ENCODE measurements at places on chromosomes 7 and 10.

DNA sequence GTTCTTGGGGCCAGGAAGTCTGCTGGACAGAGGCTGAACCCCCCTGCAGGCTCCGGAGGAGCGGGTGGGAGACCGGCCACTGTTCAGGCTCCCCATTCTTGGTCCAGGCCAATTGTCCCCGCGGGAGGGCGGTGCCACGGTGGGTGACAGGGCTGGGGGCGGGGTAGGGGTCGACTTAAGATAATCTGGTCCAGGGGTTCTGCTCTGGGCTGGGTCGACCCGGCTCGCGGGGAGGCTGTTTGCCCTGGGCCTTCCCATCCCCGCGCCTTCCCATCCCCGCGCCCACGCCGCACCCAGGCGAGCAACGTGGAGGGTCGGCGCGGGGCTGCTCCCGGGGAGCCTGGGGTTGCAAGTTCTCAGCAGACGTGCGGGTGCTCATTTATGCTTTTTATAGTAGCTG is 7.3 kb upstream of the GLRX3 start:
- no peak for DNase-seq

DNA sequence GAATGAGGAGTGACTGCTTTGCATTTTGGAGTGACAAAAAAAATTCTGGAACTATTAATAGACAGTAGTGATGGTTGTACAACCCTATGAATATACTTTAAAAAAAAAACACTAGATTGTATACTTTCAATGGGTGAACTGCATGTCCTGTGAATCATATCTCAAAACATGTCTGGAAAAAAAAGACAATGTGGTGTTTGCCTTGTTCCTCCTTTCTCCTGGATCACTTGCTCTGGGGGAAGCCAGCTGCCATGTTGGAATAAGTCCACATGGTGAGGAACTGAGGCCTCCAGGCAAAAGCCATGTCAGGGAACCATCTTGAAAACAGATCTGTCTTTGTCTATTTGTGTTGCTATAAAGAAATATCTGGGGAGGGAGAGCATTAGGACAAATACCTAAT is 39.5 kb upstream of the YAE1 start:
- DNase-seq: no peak

GRCh38 chr10:6040205-6040604 is 22.0 kb downstream of the IL2RA start:
- no peak for DNase-seq

DNA sequence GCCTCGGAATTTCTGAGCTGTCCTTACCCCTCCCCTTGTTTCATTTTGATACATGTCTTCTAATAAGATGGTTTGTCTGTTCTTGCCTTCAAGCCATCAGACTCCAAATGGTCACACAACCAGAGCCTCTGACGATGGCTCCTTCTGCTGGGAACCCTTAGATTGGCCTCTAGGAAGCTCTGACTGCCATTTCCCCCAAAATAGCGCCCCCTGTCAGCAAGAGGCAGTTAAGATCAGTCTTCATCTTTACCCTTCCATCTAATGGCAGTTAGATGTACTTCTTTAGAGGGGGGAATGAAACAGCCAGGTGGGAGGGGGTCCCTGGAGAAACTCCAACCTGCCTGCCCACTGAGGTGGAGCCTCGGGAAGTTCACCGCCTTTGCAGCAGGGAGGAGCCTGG is 85.8 kb upstream of the GPR22 start:
- no peak for DNase-seq

DNA sequence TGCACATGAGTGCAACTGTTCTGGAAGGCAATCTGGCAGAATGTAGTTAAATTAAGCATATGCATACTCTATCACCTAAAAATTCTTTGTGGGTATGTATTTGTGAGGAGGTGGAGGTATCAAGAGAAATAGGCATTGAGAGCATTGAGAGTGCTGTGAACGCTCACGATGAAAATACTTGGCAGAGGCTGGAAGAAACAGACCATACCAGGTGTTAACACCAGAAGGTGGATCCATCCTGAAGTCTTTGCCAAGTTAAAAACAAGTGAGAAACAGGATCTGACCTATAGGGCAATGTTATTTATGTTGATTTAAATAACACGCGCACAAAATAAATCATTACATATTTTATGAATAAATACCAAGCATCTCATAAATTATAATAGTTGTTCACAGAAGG is 311.6 kb downstream of the PCLO start:
- no peak for DNase-seq

DNA sequence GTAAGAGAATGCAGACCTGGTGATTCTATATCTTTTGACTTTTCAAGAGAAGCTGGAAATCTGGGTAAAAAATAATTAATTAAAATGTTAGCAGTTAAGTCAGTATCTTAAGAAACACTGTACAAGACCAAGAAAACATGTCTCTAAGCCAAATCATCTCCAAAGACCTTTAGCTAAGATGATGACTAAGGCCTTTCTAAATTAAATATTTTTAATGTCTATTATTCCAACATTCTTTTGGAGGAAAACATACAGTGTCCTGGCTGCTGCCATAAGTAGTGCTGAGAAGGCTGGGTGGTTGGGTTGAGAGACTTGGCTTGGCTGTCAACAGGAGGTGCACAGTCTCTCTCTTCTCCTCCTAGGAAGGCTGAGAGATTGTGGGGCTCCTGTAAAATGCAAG is 20.3 kb downstream of the STARD3NL start:
- no peak for DNase-seq

- DNase-seq: no peak
These were observed 76.4 kb downstream of the CRPPA start for GRCh38 chr7:16344927-16345326.

GRCh38 chr10:17548770-17549169 is 68.4 kb downstream of the HACD1 start:
- DNase-seq: no peak

GRCh38 chr10:35331894-35332640 is 4.2 kb upstream of the CCNY start:
- no peak for DNase-seq

- DNase-seq: no peak
These were observed 94.0 kb downstream of the SLC37A3 start for GRCh38 chr7:140304191-140304799.

GRCh38 chr7:135322571-135323340 is 89.1 kb downstream of the STRA8 start:
- DNase-seq: no peak

- DNase-seq: no peak
These were observed 55.3 kb downstream of the ADCYAP1R1 start for GRCh38 chr7:31107106-31108090.

GRCh38 chr7:103690242-103690974 is 244.4 kb upstream of the SLC26A5 start:
- DNase-seq: no peak

- DNase-seq: no peak
These were observed 138.0 kb downstream of the CACNB2 start for GRCh38 chr10:18278181-18278580.

DNA sequence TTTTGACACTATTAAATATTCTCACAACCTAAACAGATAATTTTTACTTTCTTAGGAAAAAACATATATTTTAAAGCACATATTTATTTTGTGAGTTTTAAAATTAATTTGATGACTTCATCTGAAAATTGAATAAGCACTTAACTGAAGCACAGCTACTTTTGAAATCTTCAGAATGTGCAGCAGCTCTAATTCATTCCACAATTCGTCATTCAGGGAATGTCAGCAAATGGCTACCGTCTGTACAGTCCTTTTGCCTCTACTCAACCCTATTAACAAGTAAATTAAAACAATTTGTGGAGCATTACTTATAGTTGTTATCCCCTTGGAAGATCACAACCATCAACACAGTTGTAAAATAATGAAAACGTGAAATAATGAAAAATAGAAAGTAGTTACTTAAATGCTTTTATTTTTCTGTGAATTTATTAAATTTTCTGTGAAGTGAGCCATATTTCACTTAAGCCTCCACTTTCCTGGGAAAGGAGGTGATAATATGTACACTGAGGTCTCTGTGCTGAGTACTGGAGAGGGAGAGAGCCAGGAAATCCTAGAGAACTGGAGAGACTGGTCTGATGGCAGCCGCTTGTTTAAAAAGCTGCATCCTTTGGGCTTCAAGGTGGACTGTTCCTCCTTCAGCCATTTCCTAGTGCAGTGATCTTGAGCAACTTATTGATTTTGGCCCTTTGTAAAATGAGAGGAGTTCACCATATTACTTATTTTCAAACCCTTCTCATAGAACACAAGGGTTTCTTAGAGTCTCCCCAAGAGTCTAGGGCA is 70.6 kb downstream of the REEP3 start:
- DNase-seq: no peak

GRCh38 chr10:130221456-130222375 is 85.5 kb downstream of the GLRX3 start:
- no peak for DNase-seq

- DNase-seq: no peak
These were observed 315.3 kb downstream of the LHFPL3 start for GRCh38 chr7:104643587-104644217.

DNA sequence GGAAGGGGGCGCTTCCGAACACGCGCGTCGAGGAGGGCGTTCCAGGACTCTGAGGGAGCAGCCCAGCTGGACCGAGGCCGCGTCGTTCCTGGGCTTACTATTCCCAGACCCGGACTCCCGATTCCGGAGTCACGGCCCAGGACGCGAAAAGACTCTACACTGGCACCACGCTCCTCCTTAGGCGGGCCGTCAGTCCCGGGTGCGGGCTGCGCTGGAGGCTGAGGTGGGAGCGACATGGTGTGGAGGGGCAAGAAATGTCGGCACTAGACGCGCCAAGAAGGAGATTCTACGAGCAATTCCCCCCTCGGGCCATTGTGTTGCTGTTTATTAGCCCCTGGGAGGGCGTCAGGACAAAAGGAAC is 584 bp upstream of the RUNDC3B start:
- no peak for DNase-seq

DNA sequence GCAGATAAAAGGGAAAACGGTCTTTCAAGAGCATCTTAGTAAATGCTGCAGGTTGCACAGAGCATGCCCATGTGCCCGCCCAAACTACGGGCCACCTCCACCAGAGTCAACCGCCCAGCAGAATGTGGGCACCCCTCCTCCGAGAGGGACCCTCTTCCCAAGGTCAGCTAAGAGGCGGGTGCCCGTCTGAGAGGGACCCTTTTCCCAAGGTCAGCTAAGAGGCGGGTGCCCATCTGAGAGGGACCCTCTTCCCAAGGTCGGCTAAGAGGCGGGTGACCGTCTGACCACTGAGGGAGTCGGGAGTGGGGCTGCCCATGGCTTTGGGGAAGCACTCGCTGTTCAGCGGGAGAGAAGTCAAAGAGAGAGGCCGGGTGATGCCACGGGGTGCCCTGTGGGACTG is 113.1 kb downstream of the PTPRN2 start:
- no peak for DNase-seq

GRCh38 chr7:93350338-93350737 is 118.2 kb downstream of the VPS50 start:
- no peak for DNase-seq

- DNase-seq: no peak
These were observed 125.5 kb downstream of the CLEC2L start for GRCh38 chr7:139648941-139649425.

- no peak for DNase-seq
These were observed 4.1 kb upstream of the FUOM start for GRCh38 chr10:133361773-133362441.

- no peak for DNase-seq
These were observed 16.8 kb upstream of the ARMC3 start for GRCh38 chr10:22911067-22911466.

DNA sequence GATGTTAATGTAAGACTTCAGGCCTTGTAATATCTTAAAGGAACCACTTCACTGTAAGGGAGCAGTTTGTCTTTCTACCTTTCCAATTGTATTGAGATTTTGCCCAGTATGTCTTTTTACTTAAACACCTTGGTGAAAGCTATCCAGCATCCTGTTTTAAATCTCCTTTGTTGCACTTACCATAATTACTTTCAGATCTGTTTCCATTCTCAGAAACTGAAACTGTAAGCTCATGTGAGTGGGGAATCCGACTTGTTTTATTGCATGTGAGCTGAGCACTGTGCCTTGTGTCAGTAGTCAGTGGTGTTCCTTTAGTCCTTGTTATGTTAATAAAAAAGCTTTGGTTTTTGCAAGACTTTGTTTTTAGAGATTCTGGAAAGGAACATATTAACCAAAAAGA is 42.2 kb downstream of the BMPR1A start:
- DNase-seq: no peak

GRCh38 chr7:52021343-52021742 is 704.7 kb upstream of the COBL start:
- DNase-seq: no peak

- DNase-seq: no peak
These were observed 176.7 kb upstream of the PPP2R2D start for GRCh38 chr10:131724169-131724545.

DNA sequence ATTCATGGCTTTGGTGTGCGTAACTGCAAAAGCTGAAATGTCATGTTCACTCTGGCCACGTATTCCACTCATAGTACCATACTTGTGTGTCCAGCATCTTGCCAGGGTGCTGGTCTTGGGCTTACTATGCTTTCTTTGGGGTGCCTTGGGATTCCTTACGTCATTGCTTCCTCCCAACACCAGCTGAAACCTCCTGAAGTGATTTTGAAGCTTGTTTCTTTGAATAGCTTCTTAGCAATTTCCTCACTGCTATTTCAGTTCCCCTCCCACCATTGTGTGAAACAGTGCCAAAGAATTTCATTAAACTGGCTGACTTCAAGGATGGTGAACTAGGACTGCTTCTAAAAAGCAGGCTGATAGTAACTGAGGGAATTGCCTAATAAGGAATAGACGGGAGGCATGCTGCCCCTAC is 36.9 kb downstream of the ENTPD1 start:
- no peak for DNase-seq

DNA sequence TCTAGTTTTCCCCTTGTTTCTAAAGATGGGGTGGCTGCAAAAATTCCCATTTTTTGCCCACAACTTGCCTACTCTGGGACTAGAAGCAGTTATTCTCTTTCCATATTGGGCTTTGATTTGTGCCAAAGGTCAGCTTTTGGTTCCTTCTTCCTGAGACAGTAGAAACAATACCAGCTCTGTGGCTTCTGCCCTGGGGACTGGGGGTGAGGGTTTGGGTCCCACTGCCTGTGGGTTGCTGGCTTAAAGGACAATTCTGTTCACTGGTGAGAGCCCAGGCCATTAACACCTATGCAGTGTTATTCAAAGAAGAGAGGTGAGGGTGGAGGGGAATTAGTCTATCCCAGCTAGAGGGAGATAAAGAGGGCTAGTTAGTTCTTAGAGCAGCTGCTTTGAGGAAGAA is 171.5 kb downstream of the CPEB3 start:
- no peak for DNase-seq

DNA sequence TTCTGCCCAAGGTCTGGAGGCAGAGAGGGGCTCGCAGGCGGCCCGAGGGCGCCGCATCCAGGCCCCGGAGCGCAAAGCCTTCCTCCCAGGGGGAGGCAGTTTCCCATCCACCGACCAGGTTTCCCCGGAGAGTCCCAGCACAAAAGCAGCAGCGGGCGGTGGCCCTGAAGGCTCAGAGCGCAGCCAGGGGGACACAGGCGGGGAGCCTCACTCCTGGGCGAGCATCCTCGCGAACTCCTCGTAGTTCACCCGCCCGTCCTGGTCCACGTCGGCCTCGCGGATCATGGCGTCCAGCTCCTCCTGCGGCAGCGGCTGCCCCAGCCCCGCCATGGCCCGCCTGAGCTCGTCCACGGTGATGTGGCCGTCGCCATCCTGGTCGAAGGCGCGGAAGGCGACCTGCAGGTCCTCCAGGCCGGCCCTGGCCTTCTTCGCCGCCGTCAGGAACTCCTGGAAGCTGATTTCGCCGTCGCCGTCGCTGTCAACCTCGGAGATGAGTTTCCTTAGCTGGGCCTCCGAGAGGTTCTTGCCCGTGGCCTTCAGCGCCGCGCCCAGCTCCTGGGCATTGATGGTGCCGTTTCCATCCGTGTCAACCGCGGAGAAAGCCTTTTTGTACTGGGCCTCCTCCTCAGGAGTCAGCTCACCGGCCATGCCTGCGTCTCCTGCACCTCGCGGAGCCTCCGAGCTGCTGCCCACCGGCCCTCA is 428 bp downstream of the CALML5 start:
- no peak for DNase-seq
